ENCODE measurements at places on chromosomes 12 and 14.
A peak's percentile ranks its signal among the peaks of the same experiment; 100 is the strongest.

DNA sequence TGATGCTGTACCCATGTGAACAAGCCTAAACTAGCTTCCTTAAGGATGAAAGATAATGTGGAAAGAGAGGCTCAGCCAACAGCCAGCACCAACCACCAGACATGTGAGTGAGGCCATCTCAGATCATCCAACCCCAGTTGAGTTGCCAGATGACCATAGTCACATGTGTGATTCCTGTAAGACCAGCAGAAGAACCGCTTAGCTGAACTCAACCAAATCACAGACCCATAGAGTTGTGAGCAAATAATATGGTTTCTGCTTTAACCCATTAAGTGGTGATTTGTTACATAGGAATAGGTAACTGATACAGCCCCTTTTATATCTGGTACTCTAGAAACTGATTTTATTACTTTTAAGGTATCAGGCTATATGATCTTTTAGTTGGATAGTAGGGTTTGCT is 17.6 kb upstream of the ELK3 start:
- DNase-seq = no peak

- no peak for DNase-seq
These were observed 32.3 kb downstream of the PTHLH start for GRCh38 chr12:27940245-27940644.

DNA sequence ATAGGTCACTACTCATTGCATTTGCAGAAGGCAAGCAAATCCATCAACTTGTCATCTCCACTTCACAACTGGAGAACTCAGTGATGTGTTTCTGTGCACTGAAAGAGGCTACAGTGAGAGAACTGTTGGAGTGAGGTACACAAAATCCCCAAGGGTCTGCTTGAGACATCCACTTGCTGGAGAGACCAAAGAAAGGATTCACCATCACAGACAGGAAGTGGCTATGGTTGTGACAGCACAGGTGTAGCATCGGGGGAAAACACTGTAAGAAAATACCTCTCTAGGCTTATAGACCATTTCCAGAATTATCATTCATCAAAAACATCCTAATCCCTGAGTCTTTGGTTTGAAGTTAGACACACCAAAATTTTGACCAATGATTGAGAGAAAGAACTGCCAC is 201.3 kb upstream of the OR4E1 start:
- no peak for DNase-seq

DNA sequence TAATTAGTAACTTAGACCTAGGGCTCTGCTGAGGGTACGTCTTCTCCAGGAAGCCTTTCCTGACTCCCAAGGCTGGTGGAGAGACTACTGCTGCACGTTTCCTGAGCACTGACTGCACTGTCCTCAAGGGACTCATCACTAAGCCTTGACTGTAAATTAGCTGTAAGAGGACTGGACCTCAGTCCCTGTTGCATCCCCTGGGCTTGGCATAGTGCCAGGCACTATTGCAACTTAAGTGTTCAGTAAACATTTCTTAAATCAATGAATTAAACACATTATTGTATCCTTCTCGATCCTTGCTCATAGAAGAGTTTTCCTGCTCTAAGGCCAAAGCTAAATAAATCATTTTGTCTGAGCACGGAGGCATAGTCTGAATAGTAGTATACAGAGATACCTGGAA is 31.9 kb upstream of the IFNG-AS1 start:
- DNase-seq = no peak

DNA sequence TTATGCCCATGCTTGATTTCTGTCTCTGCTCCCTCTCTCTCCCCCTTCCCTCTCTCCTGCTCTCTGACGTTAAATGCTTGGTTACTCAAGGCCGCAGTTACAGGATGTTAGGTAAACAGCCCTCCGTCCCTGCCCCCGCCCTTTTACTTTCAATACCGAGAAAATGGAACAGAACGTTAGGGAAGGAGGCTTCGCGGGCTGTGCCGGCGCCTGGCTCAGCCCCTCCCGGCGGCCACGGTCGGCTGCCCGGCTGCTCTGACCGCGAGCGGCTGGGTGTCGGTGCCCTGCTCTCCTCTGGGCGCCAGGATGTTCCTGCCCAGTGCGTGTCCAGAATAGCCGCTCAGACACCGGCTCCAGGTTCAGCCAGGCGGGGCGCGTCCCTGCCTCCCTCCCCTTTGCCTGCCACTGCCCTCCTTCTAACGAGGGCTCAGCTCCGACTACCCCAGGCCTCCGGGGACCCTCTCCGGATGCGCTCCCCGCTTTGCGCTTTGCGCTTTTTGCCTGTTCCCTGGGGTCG is 166.1 kb downstream of the ADCK1 start:
- peak; percentile 93 for DNase-seq

DNA sequence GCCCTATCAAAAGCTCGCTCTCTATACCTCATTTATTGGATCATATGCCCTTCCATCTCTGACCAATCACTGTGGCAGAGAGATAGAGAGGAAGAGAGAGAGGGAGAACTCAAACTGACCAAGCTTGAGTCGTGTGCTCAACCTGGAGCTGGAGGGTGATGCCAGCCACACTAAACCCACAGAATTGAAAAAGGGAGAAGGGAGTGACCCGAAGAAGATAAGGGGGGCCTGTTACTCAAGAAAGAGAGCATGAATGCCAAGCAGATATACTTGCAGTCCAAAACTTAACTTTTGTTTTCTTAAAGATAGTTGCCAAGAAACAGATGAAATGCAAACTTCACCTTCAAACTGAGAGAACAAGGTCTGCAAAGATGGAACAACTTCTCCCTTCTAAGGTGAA is 112.7 kb downstream of the BTG1 start:
- no peak for DNase-seq
